ENCODE measurements at places on chromosomes 5 and 9.

DNA sequence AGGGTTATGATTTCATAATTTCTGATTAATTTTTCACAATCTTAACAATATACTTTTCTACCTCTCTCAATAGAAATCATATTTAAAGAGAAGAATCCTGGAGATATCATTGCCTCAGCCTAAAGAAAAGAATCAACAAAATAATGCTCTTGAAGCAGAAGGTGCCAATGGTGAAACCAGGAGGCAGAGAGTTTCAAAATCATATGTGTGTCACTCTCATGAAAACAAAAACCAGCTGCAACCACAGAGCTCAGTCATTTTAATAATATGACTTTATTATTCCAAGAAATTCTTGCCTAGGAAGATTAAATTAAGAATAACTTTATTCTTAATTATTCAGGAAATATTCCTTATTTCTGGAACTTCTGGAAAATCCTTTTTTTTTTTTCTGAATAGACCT is 266.8 kb upstream of the ACTBL2 start:
- no peak for DNase-seq

DNA sequence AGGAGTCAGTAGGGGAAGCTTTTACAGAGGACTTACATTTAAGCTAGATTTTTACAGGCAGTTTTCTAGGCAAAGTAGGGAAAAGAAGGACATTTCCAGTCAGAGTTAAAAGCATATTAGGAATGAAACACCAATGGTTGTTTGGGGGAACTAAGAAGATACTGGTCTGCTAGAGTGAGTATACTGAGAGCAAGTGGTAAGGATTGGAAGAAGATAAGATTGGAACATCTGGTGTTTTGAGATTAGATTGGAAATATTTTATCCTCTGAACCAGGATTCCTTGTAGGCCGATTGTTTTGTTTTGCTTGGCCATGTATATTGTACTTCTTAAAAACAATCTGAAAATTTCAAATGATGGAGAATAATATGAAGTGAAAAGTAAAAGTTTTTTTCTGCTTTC is 7.7 kb downstream of the FBXO38 start:
- no peak for DNase-seq

DNA sequence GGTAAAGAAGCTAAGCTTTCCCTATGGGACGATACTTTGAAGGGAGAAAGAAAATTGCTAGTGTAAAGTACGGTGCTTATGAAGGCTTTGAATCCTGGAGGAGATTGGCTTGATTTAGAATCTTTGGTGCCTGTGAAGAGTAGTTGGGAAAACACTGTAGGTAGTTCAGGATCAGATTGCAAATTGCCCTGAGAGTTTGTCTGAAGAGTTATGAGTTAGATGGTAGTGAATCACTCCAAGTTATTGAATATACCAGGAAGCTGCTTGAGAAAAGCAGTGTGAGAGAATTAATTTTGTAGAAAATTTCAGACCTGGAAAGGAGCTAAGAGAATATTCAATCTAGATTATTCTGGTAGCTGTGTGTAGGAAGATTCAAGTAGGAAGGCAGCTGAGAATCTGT is 11.5 kb downstream of the MAN2A1 start:
- no peak for DNase-seq

DNA sequence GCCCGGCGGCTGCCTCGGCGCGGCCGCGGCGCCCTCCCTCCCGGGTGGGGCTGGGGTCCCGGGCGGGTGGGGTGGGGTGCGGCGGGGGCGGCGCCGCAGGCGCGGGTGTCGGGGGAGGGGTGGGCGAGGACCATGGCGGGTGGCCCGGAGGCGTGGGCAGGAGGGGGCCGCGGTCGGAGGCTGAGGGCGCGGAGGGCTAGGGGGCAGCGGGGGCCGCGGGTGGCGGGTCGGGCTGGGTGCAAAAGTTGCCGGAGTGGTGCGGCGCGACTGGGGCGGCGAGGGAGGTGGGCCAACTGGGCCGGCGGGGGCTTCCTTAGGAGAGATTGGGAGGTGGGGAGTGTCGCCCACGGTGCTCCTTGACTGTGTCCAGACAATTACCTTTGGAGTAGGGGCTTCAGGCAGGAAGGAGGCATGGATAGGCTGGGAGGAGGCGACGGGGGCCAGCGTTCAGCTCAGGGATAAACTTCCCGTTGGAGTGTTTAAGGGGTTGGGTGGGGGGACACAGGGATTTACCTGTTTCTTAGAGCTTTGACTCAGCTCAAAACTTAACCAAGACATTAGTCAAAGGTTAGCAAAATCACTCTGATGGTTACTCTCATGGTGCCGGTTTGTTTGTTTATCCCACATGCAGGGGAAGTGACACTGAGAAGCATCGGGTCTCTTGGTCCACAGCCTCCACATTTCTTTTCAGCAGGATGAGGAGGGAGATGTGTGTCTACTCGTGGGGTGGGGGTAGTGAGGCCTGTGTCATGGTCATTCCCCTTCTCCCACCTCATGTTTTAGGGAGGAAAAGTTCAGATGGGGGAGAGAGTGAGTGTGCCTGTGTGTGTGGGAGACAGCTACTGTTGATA is 859 bp downstream of the CSNK1G3 start:
- DNase-seq, result peak; percentile 13

DNA sequence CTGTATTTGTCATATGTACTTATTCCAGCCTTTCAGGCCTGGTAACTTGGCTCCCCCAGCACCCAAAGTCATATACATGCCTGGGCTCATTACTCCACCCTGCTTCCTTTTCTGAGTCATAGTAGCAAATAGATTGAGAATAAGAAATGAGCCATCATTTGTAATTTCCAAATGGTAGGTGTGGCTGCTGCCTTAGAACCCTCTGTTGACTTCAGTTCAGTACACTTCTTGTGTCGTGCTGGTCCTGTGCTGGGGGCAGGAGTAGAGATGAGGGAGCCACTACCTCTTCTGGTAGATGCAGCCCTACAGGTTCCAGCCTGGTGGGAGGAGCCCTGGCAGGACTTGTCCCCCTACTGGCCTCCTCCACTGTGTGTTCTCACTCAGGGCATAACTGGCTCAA is 11.1 kb downstream of the GM2A start:
- peak; percentile 18 for DNase-seq

DNA sequence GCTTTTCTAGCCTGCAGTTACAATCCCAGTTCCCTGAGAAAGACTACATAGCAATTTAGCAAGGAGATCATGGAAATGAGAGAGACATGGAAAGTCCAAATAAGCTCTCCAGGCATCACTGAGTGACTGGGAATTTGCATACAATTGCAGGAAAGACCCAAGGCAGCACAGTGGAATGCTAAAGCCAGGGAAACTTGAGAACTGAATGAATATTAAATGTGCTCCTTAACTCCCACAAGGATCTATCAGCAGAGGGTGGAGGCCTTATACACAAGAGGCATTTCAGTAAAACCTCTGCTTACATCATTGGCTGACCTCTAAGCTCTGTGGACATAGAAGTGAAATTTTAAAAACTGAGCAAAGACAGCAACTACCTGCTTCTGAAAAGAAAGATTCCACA is 355.6 kb upstream of the DAB2 start:
- no peak for DNase-seq

DNA sequence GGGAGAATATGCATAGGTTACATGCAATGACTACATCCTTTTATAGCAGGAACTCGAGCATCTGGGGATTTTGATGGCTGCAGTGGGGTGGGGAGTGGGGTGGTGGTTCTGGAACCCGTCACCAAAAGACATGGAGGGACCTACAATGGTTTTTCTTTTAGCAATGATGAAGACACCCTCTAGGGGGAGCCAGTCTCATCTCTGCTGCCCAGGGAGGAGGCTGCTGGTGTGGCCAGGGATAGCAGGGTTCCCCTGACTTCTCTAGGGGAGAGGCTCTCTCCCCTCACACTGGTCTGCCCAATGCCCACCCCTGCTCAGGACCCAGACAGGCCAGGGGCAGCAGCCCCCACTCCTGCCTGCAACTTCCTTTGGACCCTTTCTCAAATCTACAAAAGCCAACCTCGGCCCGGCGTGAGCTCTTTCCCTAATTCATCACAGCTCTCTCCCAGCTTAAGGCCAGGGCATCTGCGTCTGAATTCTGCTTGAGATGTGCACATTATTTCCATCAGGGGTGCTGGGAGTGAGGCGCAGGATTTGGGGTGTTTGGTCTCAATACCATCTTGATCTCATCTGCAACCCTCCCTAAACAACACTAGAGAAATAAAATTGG is 73.6 kb upstream of the RETREG1 start:
- peak; percentile 11 for DNase-seq

DNA sequence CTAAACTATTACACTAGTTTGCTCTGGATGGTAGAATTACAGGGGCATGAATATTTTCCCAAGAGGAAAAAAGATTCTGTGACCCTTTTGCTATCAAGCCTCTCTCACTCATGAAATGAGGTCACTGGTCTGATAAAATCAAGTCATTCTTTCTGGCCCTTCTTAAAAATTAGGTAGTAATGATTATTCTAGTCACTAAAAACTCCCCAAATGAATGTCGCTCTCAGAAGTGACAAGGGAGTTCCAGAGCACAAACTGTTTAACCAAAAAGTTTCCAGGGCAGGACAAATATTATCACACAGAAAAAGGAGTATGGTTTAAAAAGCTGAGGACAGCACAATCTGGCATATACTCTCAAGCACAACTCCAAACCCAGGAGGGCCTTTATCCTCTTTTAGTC is 12.5 kb downstream of the ERMP1 start:
- DNase-seq, result no peak

DNA sequence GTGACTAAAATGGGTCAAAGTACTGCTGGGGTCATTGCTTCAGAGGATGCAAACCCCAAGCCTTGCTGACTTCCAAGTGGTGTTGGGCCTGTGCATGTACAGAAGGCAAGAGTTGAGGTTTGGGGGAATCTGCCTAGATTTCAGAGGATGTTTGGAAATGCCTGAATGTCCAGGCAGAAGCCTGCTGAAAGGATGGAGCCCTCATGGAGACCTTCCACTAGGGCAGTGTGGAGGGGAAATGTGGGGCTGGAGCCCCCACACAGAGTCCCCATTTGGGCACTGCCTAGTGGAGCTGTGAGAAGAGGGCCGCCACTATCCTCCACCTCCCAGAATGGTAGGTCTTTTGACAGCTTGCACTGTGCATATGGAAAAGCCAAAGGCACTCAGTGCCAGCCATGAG is 377.7 kb upstream of the TRPC7 start:
- DNase-seq, result no peak

GRCh38 chr5:140806834-140807775 is at the start of gene PCDHA4:
TSS of gene PCDHA4 (plus strand) at chr5:140807068.
- peak; percentile 5 for DNase-seq

- no peak for DNase-seq
Measured at GRCh38 chr9:120312031-120312430, 267.9 kb downstream of the CDK5RAP2 start.

DNA sequence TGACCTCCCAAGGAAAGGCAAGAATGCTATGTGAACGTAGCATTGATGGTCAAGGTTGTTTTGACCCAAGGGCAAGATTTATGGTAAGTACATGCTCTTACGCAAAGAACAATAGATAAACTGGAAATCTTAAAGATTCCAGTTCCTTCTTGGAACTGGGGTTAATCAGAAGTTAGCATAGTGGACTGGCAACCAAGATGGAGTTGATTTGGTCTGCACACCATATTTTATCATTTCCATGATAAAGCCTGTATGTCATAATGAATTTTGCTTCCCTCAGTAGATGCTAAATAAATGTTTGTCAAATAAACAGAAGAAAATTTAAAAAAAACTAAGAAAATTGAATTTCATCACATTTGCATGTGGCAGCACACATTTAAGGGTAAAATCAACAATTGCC is 242.4 kb upstream of the MEF2C start:
- DNase-seq, result no peak

GRCh38 chr5:128574041-128574440 is 36.0 kb upstream of the FBN2 start:
- DNase-seq, result no peak

Measured in stimulated activated CD4-positive, alpha-beta T cell treated with anti-CD3 and anti-CD28 coated beads, Interleukin-4, amount 100 ng/mL, for 48 hours (primary cell).